Stimulated activated CD4-positive, alpha-beta T cell treated with anti-CD3 and anti-CD28 coated beads, Interleukin-15, amount 100 ng/mL, for 1 hour (primary cell): ENCODE measurements at places on chromosomes 3 and 15.
A peak's percentile ranks its signal among the peaks of the same experiment; 100 is the strongest.

- no peak for DNase-seq
Observed at GRCh38 chr3:64143409-64144130, 81.7 kb downstream of the PRICKLE2 start.

GRCh38 chr3:24734019-24734418 is 239.4 kb upstream of the THRB start:
- DNase-seq: no peak

- no peak for DNase-seq
Observed at GRCh38 chr3:171566803-171567422, 106.7 kb upstream of the TNIK start.

DNA sequence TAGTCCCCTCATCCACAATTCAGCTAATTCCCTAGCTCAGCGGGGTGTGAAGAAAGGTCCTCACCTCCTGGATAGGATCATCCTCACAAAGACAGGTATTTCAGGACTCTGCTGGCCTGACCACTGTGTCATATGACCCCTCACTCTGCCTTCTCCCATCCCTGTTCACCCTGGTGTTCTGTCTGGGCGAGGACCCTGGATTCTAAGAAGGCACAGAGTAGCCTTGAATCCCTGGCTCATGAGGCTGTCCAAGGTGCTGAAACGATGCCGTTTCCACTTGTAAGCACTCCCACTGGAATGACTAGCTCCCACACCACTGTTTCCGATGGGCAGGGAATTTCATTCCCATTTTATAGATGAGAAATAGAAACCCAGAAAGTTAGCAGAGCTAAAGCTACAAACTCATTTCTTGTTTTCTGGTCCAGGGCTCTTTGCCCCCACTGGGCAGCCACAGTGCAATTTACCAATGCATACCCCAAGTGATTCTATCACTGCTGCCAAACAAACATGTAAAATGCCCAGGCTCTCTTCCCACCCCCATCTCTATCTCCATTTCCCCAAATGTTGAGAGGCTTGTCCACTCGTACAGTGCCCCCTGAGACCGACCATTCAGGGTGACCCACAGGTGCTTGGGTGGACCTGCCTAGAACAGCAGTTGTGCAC is 83.2 kb downstream of the RAB11A start:
- no peak for DNase-seq

GRCh38 chr3:58484722-58485069 is 7.2 kb upstream of the KCTD6 start:
- no peak for DNase-seq

DNA sequence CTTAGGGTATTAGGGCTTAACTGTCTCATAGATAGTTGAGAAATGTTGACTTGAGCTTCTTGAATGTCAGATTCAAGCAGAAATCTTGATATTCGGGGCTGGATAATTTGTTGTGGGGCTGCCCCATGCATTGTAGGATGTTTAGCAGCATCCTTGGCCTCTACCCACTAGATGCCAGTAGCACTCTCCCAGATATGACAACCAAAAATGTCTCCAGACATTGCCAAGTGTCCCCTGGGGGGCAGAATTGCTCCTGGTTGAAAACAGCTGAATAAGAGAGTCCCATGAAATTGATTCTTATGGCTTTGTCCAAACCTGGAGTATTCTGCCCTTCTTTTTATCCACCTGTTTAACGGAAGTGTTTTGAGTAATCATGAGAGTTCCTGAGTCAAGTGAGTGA is 15.9 kb upstream of the LCMT2 start:
- no peak for DNase-seq

DNA sequence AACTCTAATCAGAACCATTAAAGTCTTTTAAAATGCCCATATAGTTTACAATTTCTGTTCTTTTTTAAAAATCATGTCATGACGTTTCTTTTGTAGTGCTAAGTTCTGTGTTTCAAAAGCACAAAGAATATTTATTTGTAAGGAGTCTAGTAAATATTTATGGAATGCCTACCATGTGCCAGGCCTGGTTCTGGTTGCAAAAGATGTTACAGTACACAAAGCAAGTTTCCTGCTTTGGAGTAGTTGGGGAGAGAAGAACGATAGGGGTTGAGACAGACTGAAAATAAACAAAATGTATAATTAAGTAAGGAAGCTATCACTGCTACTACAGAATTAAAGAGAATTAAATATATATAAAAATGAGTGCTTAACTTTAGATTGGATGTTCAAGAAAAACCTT is 86.8 kb upstream of the CMSS1 start:
- DNase-seq: no peak

- DNase-seq: no peak
Observed at GRCh38 chr15:92599394-92599970, 56.1 kb downstream of the FAM174B start.

- peak; percentile 11 for DNase-seq
Observed at GRCh38 chr3:56725175-56725574, 42.1 kb upstream of the TASOR start.

GRCh38 chr3:144104186-144104585 is 132.6 kb downstream of the DIPK2A start:
- DNase-seq: no peak

- DNase-seq: no peak
Observed at GRCh38 chr3:52299879-52300611, 12.4 kb downstream of the GLYCTK start.

GRCh38 chr3:148950806-148951205 is 40.5 kb upstream of the GYG1 start:
- DNase-seq: no peak

DNA sequence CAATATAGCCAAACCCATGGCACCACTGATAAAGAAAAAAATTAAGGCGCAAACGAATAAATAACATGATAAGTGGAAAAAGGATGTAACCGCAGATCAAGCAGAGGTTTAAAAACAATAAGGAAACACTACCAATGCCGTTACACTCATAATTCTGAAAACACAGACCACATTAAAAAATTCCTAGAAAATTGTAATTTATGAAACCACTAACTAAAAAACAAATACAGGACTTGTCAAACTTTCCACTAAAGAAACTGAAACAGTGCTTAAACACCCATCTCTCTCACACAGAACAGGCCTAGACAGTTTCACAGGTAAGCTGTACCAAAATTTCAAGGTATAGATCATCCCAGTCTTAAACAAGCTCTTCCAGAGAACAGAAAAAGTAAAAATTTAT is 28.4 kb downstream of the PCSK6 start:
- no peak for DNase-seq

DNA sequence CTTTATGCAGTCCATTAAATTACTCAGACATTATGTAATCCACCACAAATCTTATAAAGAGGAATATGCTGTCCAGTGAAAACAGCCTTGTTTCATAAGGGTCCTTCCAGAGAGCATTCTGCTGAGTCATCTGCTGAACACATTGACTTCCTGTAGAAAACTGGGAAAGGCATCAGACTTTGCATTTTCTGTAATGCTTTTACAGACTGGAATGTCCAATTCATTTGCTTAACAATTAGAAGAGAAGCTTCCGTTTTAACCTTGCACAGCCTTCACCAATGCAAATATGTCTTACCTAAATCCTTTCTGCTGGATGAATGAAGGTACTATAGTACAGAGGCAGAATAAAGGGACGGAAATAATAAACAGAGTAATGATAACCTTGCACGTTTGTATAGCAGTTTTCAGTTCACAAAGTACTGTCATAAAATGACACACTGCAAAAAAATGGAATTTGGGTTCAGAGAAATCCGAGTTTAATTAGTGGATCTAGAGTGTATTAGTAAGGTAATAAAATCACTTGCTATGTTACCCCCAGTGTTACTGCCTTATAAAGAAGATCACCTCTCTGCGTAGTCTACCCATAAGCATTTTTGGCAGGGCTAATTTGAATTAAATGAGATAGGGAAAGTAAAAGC is 301.5 kb downstream of the PYDC2 start:
- no peak for DNase-seq

DNA sequence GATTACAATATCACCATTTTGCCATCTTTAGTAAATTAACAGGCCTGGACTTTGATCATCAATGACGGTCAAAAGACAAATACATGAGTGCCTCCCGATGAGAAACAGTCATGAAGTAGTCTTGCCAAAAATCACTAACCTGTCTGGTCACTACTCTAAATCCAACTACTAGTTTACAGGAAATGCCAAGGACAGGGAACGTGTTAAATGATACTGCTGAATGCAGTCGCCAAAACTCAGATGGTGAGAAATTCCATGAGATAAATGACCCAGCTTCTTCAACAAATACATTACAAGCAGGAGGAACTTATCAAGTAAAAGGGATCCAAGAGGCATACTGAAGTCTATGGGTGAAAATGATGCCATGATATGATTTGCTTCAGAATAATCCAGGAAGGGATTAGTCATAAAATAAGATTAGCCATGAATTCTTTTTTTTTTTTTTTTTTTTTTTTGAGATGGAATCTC is 35.8 kb upstream of the ATP13A3 start:
- DNase-seq: no peak

GRCh38 chr3:151120409-151120808 is 34.9 kb downstream of the MED12L start:
- no peak for DNase-seq

DNA sequence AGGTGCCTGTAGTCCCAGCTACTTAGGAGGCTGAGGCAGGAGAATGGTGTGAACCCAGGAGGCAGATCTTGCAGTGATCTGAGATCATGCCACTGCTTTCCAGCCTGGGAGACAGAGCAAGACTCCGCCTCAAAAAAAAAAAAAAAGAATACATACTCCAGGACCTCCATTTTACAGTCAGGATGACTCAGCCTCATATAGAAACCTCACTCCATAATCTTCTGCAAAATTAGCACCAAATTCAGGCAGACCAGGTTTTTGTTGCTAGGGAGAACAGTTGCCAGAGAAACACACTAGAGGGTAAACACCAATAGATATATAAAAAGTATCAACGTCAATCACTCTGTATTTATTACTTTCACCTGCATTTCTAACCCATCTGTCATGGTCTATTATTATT is 28.3 kb upstream of the AP3B2 start:
- DNase-seq: no peak

DNA sequence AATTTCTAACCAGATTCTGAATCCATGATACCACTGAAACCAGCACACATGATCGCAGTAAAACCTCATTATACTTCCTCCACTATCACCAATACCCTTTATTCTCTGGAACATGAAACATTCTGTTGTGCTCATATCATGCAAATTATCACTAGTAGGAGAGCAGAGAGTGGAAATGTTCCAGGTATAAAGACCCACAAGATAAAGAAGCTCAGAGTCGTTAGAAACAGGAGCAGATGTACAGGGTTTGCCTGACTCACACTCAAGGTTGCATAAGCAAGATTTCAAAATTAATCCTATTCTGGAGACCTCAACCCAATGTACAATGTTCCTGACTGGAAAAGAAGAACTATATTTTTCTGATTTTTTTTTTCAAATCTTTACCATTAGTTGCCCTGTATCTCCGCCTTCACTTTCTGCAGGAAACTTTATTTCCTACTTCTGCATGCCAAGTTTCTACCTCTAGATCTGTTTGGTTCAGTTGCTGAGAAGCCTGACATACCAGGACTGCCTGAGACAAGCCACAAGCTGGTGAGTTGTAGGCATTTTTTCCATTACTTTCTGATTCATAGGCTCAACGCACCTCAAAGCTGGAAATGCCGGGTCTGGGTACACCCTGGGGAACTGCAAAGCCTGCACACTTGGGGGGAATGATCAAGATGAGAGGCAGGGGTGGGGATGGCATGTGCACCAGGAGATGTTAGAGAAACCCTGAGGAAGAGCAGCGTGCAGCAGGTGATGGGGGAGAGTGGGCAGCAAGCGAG is at the start of gene CCR2:
Gene CCR2 (plus strand): TSS at position 465 of the 764 bp plus-strand sequence. CDS start 3,417 bp downstream, outside the sequence.
- no peak for DNase-seq

GRCh38 chr3:129824926-129825541 is 68.5 kb downstream of the TMCC1 start:
- no peak for DNase-seq

- no peak for DNase-seq
Observed at GRCh38 chr3:44128057-44128775, 113.5 kb upstream of the TOPAZ1 start.

- no peak for DNase-seq
Observed at GRCh38 chr3:99410789-99411311, 227.5 kb upstream of the COL8A1 start.

DNA sequence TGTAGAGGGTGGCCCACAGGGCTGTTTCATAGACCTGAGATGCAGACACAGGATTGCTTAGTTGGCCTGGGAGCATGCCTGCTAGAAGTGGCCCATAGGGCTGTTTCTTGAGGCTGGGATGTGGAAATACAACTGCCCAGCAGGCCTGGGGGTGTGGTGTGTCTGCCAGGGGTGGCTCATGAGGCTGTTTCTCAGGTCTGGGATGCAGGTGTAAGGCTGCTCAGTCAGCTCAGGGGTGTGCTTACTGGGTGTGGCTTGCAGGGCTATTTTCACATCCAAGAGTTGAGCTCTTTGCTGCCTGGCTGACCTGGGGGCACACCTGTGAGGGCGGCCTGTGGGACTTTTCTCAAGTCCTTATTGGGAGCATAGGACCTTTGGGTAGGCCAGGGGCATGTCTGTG is 131.3 kb downstream of the DOCK3 start:
- no peak for DNase-seq

GRCh38 chr3:8775181-8775580 is 5.8 kb upstream of the OXTR start:
- no peak for DNase-seq

GRCh38 chr3:131250466-131250865 is 131.1 kb upstream of the NUDT16 start:
- DNase-seq: no peak

GRCh38 chr3:33061782-33062181 is 35.2 kb downstream of the GLB1 start:
- no peak for DNase-seq

DNA sequence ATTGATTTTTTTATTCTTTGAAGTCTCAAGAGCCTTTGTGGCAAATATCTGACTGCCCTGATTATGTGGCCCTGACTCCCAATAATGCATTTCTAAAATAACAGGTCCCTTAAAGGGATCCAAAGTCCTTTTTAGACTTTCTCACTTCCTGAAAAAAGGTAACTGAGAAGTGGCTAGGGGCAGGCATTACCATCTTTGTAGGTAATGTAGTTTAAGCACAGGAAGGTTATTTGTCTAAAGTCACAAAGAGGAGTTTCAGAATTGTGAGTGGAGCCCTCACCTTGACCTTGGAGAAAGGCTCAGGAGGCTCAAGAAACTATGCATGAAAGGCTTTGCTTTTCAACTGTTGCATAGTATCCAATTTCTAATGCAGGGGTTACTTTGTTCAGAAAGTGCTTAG is 142.9 kb upstream of the MRPL3 start:
- DNase-seq: no peak

DNA sequence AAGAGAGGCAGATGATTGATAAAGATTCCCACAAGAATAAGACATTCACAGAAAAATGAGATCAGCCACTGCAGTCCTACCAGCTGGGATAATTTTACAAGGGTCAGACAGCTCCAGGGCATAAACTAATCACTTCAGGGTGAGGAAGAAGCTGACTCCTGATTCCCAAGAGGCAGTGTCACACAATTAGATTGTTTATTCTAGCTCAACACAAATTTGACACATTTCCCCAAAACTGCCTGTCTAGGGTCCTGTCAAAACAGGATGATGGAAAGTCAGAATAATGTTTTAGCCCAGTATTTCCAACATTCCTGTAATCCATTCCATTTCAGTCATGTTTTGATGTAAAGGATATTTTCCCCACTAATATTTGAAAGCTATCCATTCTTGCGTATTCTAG is 110.8 kb downstream of the TNIK start:
- DNase-seq: no peak

GRCh38 chr3:24367664-24368264 is 126.9 kb downstream of the THRB start:
- DNase-seq: no peak
